ENCODE measurements at places on chromosomes 6 and 20.

DNA sequence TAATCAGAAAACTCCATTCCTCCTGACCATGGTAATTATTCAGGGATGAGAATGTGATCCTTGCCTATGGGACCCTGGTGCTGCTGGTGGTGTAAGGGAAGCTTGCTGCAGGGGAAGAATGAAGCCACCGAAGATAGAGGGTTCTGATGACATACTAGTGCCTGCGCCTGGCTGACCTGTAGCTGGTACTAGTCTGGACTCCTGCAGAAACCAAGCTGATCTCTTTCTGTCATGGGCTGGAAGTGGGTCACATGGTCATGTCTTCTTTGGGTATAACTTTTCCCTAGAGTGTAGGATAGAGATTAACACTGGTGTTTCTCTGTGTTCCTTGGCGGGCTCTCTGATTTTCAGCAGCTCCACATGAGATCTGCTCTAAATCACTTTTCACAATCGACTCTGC lies 8.6 kb upstream of the SLC4A11 start:
- no peak for DNase-seq

- no peak for DNase-seq
These were observed 8.9 kb downstream of the GFOD1 start for GRCh38 chr6:13478525-13478966.

- DNase-seq, result no peak
These were observed 29.5 kb downstream of the MTHFD1L start for GRCh38 chr6:150894935-150895552.

DNA sequence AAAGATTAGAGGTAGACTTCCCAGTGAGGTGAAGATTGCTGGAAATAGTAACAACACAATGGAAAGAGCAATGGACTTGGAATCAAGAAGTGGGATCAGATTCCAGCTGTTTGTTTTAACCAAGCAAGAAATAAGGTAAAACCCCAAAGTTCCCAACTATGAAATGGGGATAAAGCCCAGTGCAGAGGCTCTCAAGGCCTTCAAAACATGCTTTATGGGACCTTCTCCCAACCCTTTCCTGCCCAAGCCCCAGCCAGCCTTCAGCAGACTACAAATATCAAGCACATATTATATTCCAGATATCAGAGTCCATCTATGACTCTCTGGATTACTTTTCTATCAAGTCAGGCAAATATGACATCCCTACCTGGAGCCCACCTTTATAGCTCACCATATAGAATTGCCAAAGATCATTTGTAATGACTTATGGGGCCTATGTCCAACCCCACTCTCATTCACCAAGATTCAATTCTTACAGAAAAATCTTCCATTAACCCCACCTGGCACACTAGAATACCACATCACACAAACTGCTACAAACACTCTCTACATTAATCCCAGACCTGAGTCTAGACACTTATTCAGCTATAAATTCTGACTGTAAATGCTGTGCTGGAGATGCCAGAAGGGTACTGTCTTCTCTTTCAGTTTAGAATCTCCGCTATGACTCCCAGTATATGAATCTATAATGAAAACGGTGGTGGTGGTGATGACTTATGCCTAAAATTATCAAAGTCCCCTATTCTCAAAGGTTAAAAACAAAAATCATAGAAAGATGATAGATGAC lies 6.1 kb downstream of the DDX39B start:
- no peak for DNase-seq

DNA sequence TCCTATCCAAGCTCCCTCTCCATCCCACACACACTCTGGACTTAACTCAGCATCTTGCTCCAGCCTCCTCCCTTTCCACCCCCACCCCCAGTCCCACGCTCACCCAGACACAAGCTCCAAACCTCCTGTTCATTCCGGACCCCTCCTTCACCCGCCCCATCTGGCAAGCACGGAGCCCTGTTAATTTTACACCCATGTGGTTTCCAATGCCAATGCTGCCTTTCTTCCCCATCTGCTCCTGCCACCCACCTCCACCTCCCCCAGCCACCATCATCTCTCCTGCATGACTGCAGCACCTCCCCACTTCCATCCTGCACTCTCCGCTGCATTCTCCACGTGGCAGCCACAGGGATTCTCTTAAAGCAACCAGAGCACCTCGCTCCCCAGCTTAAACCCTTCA lies 9.9 kb upstream of the CDK5RAP1 start:
- no peak for DNase-seq

DNA sequence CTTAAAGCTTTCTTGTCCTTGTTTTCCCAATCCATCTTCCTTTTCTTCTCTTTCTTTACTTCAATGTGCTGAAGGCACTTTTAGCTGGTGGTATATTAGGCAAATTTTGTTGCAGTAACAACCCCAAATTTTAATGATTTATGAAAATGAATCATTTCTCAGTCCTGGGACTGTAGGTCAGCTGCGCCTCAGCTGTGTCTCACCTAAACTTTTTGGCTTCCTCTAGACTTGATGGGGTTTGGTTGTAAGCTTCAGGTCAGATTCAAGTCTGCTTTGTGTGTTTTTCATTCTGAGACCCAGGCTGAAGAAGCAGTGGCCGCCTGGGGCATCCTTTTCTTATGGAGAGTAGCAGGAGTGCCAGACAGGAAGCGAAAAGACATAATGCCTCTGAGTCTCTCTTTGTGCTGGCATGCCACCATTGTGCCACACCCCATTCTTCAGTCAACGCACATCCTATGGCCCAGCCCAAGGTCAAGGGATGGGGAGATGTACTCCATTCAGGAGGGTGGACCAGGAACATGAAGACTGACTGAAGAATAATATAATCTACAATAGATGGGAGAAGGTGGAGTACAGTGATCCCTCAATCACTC lies 28.9 kb upstream of the CD83 start:
- no peak for DNase-seq

- DNase-seq, result no peak
These were observed 43.0 kb downstream of the BACH2 start for GRCh38 chr6:90253631-90254030.

- DNase-seq, result no peak
These were observed at the start of gene CFB for GRCh38 chr6:31945507-31946369. Gene CFB (plus strand): TSS chr6:31946095. CDS start chr6:31946222, 127 bp downstream.

DNA sequence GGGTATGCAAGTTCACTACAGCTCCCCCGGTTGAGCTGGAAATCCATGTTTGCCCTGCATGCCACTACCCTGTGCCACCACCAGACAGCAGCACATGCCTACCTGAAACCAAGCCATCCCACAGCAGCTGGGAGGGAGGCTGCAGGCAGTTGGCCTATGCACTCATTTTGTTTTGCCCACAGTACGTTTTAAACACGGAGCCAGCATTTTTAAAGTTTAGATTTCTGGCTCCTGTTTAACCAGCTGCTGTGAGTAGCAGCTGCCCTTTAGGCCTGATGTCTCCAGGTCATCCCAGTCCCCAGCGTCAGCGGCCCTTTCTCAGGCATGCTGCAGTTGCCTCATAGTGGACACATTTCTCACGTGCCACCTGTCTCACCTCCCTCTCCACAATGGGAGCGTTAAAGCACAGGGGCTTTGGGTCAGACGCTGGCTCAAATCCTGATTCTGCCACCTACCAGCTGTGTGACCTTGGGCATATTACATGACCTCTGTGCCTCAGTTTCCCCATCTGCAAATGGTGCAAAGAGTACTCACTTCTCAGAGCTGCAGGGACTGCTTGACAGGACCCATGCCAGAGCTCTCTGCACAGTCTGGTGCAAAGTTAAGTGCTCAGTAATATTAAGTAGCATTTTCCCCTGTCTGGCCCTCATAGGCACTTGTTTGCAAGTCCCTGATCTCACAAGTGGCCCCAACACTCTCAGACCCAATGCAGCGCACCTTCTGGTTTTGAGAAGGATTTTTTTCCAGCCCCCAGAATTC lies 8.2 kb upstream of the UBE2V1 start:
- no peak for DNase-seq

GRCh38 chr6:39114704-39115599 lies at the start of gene SAYSD1:
Gene SAYSD1 (minus strand): TSS chr6:39115186. CDS start chr6:39115089, 97 bp downstream.
- DNase-seq, result peak; percentile 76

DNA sequence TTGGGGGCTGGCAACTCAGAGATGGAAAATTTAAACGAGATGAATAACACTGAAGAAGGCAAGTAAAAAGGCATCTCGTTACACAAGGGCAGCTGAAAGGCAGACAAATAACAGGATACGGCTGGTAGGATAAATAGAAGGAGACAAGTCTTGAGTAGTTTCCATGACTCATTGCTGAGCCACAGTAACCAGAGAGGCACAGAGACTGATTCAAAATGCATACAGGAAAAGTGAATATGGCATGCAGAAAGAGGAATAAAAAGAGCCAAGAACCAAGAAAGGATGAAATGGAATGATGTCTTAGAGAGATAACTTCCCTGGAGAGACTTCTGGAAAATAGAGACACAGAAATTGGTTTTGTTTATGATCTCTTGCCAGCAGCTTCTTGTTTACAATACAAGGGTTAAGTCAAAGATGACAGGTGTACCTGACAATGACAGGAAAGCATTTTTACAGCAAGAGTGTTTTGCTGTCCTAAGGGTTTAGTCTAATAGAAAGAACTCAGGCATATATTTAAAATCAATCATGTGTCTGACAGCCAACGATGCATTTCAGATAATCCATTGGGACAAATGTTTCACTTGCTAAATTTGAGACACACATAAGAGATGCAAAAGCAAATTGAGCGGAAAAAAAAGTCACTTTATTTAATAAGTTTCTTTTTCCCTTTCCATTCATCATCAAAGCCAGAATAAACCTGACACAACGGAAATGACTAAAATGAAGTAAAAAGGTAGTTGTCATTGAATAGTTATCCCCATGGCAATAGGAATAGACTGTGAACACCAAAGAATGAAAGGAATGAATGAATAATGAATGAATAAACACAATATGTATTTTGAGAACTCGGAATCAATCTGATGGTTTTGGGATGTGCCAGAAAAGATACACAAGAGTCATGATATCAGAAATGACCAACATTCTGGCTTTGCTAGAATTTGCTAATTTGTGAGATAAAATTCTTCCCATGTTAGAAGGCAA lies 68.0 kb upstream of the KCNQ5 start:
- no peak for DNase-seq

DNA sequence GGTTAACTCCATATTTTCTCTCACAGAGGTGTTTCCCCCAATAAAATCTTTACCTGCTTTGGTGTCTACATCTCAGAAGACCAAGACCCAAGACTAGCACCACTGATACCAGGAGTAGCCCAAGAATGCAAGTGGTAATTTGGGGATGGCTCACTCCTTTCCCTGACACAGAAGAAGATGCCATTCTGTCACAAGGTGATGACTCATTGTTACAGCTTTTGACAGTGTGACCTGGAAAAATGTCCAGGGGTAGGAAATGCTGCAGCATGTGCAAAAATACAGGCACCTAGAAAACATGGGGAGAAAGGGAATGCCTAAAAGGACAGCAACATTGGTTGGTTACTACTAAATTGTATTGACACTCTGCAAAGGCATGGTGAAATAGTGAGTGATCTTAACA lies 254.0 kb upstream of the GJE1 start:
- no peak for DNase-seq

DNA sequence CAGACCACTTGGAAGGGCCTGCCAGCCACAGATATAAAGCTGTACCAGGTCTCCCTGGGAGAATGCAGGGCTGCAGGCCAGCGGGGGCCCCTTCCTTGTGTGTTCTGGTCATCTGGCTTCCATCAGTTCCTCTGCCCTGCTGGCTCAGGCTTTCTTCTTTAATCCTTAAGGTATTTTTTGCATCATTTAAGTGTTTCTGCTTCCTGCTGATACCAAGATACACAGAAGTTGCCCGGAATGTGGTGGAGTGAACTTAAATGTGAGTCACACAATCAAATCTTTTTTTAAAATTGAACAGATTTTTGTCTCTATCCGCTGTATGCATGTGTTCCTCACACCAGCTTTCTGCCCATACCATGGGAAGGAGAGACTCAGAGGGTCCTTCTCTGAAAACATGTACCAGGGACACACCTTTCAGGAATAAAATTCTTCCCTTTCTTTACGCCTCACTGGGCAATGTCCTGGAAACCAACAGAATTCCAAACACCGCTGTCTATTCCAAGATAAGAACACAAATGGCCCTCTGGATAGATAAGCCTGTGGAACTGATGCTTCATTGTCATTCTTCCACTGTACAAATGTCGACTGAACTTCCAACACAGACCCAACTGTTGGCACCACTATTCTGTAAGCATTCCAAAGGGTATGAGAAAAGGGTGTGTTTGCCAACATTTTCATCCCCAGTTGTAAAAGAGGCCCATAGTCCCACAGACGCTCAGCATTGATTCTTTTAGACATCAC lies 206.2 kb upstream of the MYLIP start:
- DNase-seq, result no peak

GRCh38 chr20:14832630-14833029 lies 495.2 kb upstream of the FLRT3 start:
- DNase-seq, result no peak
